ENCODE measurements at places on chromosomes 12 and 14. TPM values are rescaled to one million over a fixed set of nuclear protein-coding genes. Genes with fewer than 3 reads are reported as not detected.

The SLC17A8 gene
- not detected for total RNA-seq

The RPGRIP1 gene
- not detected for total RNA-seq

The ANKRD33 gene
- total RNA-seq = 0.27 TPM

The KLC1 gene
- total RNA-seq = 299 TPM

The RDH12 gene
- total RNA-seq = not detected

The TAS2R20 gene
- 8.6 TPM for total RNA-seq

The RNF212B gene
- total RNA-seq = not detected

The PRB3 gene
- total RNA-seq = not detected

The FBLN5 gene
- 2.9 TPM for total RNA-seq

The TAS2R19 gene
- 9.8 TPM for total RNA-seq

The NTN4 gene
- 68.2 TPM for total RNA-seq

The COX8C gene
- total RNA-seq = not detected

The KERA gene
- total RNA-seq = not detected

The DHRS2 gene
- total RNA-seq = 1.5 TPM

The TNFAIP2 gene
- total RNA-seq = 35.8 TPM

The ANP32D gene
- not detected for total RNA-seq

The DENND5B gene
- total RNA-seq = 19.4 TPM

The RNASE2 gene
- not detected for total RNA-seq

The PROX2 gene
- total RNA-seq = not detected

The ASIC1 gene
- total RNA-seq = 1.1 TPM

The OTX2 gene
- not detected for total RNA-seq

The B3GNT4 gene
- total RNA-seq = not detected

The ESR2 gene
- total RNA-seq = 0.27 TPM

The FRS2 gene
- total RNA-seq = 27.4 TPM

The AMN gene
- total RNA-seq = not detected

The CLEC4D gene
- not detected for total RNA-seq

The PIWIL1 gene
- total RNA-seq = not detected

The GPR132 gene
- total RNA-seq = not detected

The PRKCH gene
- 160 TPM for total RNA-seq

The AREL1 gene
- 44.9 TPM for total RNA-seq

The PPP4R4 gene
- total RNA-seq = under 0.01 TPM

The KLHL33 gene
- not detected for total RNA-seq

The P3H3 gene
- total RNA-seq = 68.3 TPM

The GPR84 gene
- total RNA-seq = not detected

The LGR5 gene
- not detected for total RNA-seq

The FAM186B gene
- total RNA-seq = 0.43 TPM

The TMCC3 gene
- 36.4 TPM for total RNA-seq

The KLHDC1 gene
- 2.0 TPM for total RNA-seq

The KRT75 gene
- total RNA-seq = not detected

The PTGER2 gene
- not detected for total RNA-seq

The CLEC2D gene
- total RNA-seq = 3.5 TPM

The VRTN gene
- not detected for total RNA-seq

The TBX3 gene
- total RNA-seq = 0.53 TPM

The DBX2 gene
- total RNA-seq = not detected

The AMHR2 gene
- total RNA-seq = not detected

The ERBB3 gene
- not detected for total RNA-seq

The LRRC43 gene
- 0.57 TPM for total RNA-seq

The FOXN4 gene
- not detected for total RNA-seq

The OR4N2 gene
- total RNA-seq = not detected

The EDDM3A gene
- total RNA-seq = not detected

The CLEC12A gene
- not detected for total RNA-seq

The FOXG1 gene
- total RNA-seq = 0.07 TPM

The RNF31 gene
- total RNA-seq = 54.4 TPM

Measured in thoracic aorta endothelial cell (primary cell).